ENCODE measurements at places on chromosomes 2 and 18. TPM values are rescaled to one million over a fixed set of nuclear protein-coding genes. Genes with fewer than 3 reads are reported as not detected.

DNA sequence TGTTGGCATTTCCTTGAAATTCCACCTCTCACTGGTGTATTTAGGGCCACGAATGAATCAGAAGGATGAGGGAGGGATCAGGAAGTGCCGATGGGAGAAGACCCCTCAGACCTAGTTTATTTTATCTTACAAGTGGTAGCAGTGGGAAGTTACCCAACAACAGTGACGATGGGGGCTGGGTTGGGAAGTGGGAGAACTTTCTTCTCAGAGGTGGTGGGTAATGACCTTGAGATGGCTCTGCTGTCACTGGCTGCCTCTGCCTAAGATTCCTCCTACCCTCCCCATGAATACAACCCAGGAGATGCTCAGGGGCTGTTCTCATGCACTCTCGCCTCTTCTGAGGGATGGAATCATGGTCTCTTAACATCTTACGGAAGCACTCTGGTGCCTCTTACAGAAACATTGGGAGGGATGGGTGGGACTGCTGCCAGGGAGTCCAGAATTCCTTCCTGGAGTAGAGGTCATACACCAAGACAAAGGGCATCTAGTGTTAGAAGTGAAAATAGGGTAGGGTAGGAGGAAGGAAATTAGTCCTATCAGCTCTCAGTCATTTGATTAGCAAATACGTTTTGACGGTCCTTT is 58.5 kb upstream of the TXNDC2 start:
- no peaks in the 10 kb centered on the region for H3K27me3 ChIP-seq
- no peak for DNase-seq
- H3K36me3 ChIP-seq: no peaks in the 10 kb centered on the region
- no peak overlapping the region for H3K4me3 ChIP-seq
- peaks cover 37% of the 10 kb centered on the region for H3K4me1 ChIP-seq

DNA sequence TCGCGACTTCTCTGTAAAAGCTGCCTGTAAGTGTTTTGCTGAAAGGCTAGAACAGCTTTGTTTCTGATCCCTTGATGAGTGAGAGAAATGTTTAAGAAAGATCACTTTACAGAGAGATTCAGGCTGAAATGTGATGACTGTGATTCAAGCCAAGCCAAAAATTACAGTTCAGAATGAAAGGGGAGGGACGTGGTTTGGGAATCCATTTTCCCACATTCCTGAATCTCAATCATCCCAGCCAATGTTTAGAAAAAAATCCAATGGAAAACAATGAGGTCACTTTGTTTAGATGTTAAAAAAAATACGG is 416.7 kb downstream of the ARHGAP15 start:
- peak overlapping the region; percentile 31 for H3K27ac ChIP-seq
- H3K4me1 ChIP-seq: no peaks in the 10 kb centered on the region
- no peak overlapping the region for H3K4me3 ChIP-seq

- H3K27me3 ChIP-seq: no peaks in the 10 kb centered on the region
- H3K4me1 ChIP-seq: no peaks in the 10 kb centered on the region
- DNase-seq: no peak
- no peak overlapping the region for H3K27ac ChIP-seq
- no peaks in the 10 kb centered on the region for H3K36me3 ChIP-seq
- no peak overlapping the region for H3K4me3 ChIP-seq
These were observed 101.3 kb downstream of the OSBPL1A start for GRCh38 chr18:24296276-24296675.

GRCh38 chr2:113255140-113256070 is 23.3 kb downstream of the PAX8 start:
- no peak overlapping the region for H3K4me3 ChIP-seq
- no peak for DNase-seq
- H3K36me3 ChIP-seq: no peaks in the 10 kb centered on the region
- no peaks in the 10 kb centered on the region for H3K27me3 ChIP-seq

DNA sequence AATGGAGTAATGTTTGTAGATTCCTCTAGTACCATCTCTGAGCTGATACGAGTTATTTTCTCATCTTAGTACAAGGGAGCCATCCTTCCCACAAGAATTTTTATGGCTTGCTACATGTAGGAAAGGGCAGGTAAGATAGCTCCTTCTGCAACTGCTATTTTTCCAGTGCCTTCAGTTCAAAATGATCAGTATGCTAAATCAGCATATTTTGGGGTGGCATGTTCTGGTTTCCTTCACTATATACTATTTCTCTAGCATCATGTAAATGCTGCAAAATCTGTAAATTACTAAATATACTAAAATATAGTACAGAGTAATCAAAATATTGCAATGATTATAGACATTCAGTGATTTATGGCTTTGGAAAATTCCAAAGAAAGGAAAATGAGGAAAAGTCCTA is 1230.0 kb upstream of the CHAC2 start:
- no peak for DNase-seq
- no peak overlapping the region for H3K4me3 ChIP-seq
- no peaks in the 10 kb centered on the region for H3K4me1 ChIP-seq
- no peaks in the 10 kb centered on the region for H3K27me3 ChIP-seq
- H3K36me3 ChIP-seq: no peaks in the 10 kb centered on the region

DNA sequence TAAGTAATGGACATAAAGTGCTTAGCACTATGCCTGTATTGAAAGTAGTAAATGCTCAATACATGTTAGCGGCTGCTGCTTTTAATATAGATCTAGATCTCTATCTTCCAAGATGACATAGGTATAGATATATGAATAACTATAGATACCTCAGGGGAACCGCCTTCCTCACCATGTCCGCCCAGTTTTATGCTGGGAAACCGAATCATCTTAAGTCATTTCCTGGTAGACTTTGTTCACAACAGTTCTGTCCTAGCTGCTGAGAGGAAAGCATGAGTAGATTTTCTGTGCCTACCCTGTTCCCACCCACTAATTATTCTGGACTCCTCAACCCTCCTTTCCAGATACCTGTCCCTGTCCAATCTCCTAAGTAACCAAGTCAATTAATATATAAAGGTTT is 21.6 kb upstream of the ITM2C start:
- peaks cover 6% of the 10 kb centered on the region for H3K4me1 ChIP-seq
- H3K27ac ChIP-seq: no peak overlapping the region
- H3K27me3 ChIP-seq: peaks cover 51% of the 10 kb centered on the region
- no peak overlapping the region for H3K4me3 ChIP-seq
- H3K36me3 ChIP-seq: no peaks in the 10 kb centered on the region

GRCh38 chr2:138633049-138633448 is 131.5 kb downstream of the SPOPL start:
- no peak overlapping the region for H3K4me3 ChIP-seq
- no peaks in the 10 kb centered on the region for H3K4me1 ChIP-seq
- no peaks in the 10 kb centered on the region for H3K27me3 ChIP-seq
- no peaks in the 10 kb centered on the region for H3K36me3 ChIP-seq
- no peak for DNase-seq

DNA sequence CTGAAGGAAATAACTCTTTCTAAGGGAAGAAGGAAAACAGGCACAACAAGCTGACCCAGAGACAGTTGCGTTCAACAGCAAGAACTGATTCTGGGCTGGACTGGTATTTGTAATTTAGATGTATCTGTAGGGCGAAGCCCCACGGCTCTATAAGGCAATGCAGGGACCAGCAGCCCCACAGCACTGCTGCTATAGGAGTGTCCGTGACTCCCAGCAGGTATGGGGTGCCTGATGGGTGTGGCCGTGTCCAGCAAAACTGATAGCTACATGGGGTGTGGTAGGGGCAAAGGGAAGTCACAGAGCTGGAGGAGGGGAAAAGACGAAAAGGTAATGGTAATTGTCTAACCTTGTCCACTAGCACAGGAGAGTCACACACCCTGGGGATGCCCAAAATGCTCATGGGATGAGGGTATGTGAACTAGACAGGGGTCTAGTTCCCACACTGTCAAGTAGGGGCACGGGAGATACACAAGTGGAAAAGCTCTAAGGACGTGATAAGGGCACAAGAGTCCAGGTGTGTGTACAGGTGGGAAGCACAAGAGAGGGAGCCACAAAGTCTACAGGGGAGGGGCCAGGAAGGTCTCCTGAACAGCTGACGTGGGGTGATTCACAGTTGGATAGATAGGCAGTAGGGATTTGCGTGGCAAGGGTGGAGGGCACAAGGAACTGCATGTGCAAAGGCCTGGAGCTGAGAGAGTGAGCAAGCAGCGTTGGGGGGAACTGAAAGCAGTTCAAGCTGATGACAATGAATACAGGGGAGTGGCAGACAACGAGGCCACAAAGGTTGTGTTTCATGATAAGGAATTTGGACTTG is 48.5 kb upstream of the ASPRV1 start:
- H3K36me3 ChIP-seq: peaks cover 7% of the 10 kb centered on the region
- H3K4me3 ChIP-seq: no peak overlapping the region
- peaks cover 6% of the 10 kb centered on the region for H3K4me1 ChIP-seq
- no peak for DNase-seq

DNA sequence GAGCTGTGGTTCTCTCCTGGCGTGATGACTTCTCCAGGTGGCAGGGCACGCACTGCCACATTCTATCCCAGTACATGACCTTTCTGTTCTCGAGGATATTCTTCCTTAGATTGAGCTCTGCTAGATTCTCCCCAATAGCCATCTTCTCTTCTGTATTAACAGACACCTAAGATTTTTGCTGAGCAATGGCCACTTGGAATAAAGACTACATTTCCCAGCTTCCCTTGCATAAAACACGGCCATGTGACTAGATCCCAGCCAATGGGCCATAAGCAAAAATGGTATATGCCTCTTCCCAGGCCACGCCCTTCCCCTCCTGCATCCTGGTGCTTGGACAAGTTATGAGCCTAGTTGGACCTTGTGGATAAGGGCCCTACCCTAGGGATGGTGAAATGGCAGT is 82.1 kb downstream of the EIF2AK3 start:
- H3K27ac ChIP-seq: no peak overlapping the region
- no peak overlapping the region for H3K4me3 ChIP-seq
- DNase-seq: no peak
- no peaks in the 10 kb centered on the region for H3K36me3 ChIP-seq

GRCh38 chr2:107936433-107937359 is 49.6 kb upstream of the SLC5A7 start:
- H3K4me1 ChIP-seq: no peaks in the 10 kb centered on the region
- H3K4me3 ChIP-seq: no peak overlapping the region
- peaks cover 36% of the 10 kb centered on the region for H3K27me3 ChIP-seq
- no peaks in the 10 kb centered on the region for H3K36me3 ChIP-seq

- H3K4me3 ChIP-seq: no peak overlapping the region
- H3K4me1 ChIP-seq: peaks cover 82% of the 10 kb centered on the region
- peaks cover 16% of the 10 kb centered on the region for H3K27me3 ChIP-seq
- no peak for DNase-seq
- no peak overlapping the region for H3K27ac ChIP-seq
These were observed 52.6 kb downstream of the BCL11A start for GRCh38 chr2:60500861-60501260.

GRCh38 chr18:35241448-35241804 is 592 bp downstream of the ZNF397 start:
- peaks cover 18% of the 10 kb centered on the region for H3K4me1 ChIP-seq
- DNase-seq: no peak
- H3K36me3 ChIP-seq: peaks cover 42% of the 10 kb centered on the region
- H3K4me3 ChIP-seq: peak overlapping the region; percentile 86
- H3K27me3 ChIP-seq: no peaks in the 10 kb centered on the region

GRCh38 chr18:75212751-75213090 is 2.1 kb downstream of the TSHZ1 start:
- peak overlapping the region; percentile 93 for H3K27ac ChIP-seq
- no peak for DNase-seq
- peak overlapping the region; percentile 85 for H3K4me3 ChIP-seq

- peak within 1 kb of the TSS; percentile 87 for H3K4me3 ChIP-seq
- H3K36me3 ChIP-seq: peaks cover 3% of the 10 kb centered on the region
- no peaks in the 10 kb centered on the region for H3K27me3 ChIP-seq
- DNase-seq: peak; percentile 72
- peak within 1 kb of the TSS; percentile 99 for H3K27ac ChIP-seq
These were observed at the start of gene PRKCE for GRCh38 chr2:45651415-45652089. Gene PRKCE, plus strand, starts transcription at chr2:45651675.

- no peaks in the 10 kb centered on the region for H3K36me3 ChIP-seq
- no peaks in the 10 kb centered on the region for H3K27me3 ChIP-seq
- H3K4me1 ChIP-seq: peaks cover 17% of the 10 kb centered on the region
- no peak overlapping the region for H3K4me3 ChIP-seq
These were observed 218.7 kb upstream of the PIEZO2 start for GRCh38 chr18:11368020-11368419.

DNA sequence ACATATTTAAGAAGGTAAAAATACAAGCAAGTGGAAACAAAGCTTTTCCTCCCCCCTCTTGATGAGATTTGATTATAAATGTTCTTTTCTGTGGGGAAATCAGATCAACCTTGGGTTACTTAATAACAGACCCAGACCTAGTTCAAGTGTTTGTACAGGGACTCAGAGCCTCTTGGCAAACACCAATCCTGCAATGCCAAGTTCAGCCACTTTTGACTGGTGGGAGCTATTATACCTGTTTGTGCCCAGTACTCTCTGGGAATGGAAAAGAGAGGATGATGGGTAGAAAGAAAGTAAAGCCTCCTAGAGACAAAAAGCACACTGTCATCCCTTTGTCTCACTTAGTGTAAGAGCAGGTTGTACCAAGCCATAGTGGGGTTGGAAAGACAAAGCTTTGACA is 63.8 kb upstream of the EPHA4 start:
- no peaks in the 10 kb centered on the region for H3K4me1 ChIP-seq
- no peaks in the 10 kb centered on the region for H3K36me3 ChIP-seq
- no peak for DNase-seq
- no peak overlapping the region for H3K27ac ChIP-seq

- H3K36me3 ChIP-seq: no peaks in the 10 kb centered on the region
- no peak overlapping the region for H3K27ac ChIP-seq
- no peak overlapping the region for H3K4me3 ChIP-seq
- H3K4me1 ChIP-seq: no peaks in the 10 kb centered on the region
- H3K27me3 ChIP-seq: peaks cover 40% of the 10 kb centered on the region
These were observed 12.0 kb upstream of the TMEM18 start for GRCh38 chr2:689237-689636.

The CTNNA2 gene
- total RNA-seq: not detected

The RASGRP3 gene
- total RNA-seq: 69.2 TPM

The SPATA3 gene
- total RNA-seq: not detected

The ALK gene
- total RNA-seq: 0.14 TPM

The DYSF gene
- total RNA-seq: 48.2 TPM

The TMEM237 gene
- total RNA-seq: 18.3 TPM

The RBMS1 gene
- 56.2 TPM for total RNA-seq

The TSPYL6 gene
- 0.08 TPM for total RNA-seq

All from left ventricle myocardium inferior (tissue), 1 donor.